Hypothalamus (tissue), 51 donors: ENCODE measurements at places on chromosomes 12 and 14.
A peak's percentile ranks its signal among the peaks of the same experiment; 100 is the strongest.

DNA sequence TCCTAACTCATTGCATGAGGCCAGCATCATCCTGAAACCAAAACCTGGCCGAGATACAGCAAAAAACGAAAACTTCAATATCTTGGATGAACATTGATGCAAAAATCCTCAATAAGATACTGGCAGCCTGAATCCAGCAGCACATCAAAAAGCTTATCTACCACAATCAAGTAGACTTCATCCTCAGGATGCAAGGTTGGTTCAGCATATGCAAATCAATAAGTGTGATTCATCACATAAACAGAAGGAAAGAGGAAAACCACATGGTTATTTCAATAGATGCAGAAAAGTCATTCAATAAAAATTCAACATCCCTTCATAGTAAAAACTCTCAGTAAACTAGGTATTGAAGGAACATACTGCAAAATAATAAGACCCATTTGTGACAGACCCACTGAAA lies 56.5 kb upstream of the PPFIA2 start:
- no peak for DNase-seq

DNA sequence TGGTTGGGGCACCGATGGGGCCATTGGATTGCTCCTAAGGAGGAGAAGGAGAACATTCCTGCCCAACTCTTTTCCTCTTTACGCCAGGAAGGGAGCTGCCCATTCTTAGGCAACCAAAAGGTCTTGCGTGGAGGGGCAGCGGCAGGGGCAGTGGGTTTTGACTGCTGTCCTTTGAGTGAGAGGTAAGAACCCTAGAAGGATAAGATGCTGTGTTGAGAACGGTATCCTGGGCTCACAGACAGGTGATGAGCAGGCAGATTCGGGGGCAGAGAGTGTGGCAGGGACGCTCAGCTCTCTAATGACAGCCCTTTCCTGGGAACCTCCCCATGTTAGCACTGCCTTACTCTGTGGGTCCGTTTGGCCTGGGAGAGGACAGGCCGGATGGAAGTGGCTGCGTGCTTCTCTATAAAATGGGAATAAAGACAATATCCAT lies 13.2 kb downstream of the LRTM2 start:
- no peak for DNase-seq

DNA sequence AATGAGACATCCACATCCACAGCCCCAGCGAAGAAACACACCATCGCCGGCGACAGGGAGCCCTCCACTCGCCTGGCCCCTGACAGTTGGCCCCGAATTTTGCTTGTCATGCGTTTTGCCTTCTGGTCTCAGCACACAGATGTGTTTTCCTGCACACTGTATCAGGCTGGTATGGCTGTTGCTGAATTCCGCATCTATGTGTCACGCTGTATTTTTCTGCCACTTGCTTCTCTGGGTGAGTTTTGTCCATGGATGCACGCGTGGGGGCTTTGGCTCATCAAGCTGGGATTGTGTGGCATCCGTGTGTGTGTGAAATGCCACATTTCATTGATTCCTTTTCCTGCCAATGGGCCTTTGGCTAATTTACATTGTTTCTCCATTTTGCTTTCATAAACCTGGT lies 26.5 kb downstream of the ARL6IP4 start:
- DNase-seq = no peak

DNA sequence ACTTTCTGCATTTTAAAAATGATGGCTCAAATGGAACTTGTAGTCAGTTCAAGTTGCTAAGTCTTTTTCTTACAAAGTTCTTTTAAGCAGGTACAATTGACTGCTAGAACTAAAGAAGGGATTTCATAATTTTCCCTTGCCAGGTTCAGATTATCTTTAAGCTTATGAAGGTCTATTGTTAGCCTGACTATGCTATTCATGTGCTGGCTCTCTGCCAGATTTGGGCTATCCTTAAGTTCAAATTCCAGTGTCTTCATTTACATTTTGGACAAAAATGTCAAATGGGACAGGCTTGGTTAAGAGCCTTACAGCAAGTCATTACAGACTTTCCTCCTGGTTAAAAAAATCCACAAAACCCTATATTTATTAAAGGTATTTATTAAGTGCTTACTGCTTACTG lies 42.3 kb downstream of the INSM2 start:
- DNase-seq = no peak

GRCh38 chr14:65550779-65551643 lies 138.5 kb downstream of the FUT8 start:
- no peak for DNase-seq

GRCh38 chr12:109827566-109828550 lies 5.3 kb downstream of the TRPV4 start:
- DNase-seq = peak; percentile 13

DNA sequence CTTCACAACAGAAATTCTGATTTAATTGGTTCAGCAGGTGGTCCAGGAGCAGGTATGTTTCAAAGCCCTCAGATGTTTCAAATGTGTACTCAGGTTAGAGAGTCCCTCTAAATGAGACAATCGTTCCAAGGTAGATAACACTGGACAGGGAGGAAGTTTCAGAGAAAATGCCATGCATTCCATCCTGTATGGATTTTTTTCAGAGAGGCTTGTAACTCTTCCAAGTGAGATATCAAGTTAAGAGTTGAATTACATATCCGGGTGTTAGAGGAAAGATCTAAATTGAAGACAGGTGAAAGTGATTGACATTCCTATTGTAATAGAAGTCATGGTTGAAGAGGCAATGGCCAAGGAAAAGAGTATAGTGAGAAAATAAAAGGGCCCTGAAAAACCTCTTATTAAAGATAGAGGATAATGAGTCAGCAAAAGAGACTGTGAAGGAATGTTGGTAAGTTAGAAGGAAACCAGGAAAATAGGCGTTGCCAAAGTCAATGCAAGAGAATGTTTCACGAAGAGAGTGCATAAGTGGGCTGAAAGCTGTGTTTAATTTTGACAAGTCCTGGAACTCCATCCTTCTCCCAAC lies 105.8 kb downstream of the BMP4 start:
- no peak for DNase-seq

DNA sequence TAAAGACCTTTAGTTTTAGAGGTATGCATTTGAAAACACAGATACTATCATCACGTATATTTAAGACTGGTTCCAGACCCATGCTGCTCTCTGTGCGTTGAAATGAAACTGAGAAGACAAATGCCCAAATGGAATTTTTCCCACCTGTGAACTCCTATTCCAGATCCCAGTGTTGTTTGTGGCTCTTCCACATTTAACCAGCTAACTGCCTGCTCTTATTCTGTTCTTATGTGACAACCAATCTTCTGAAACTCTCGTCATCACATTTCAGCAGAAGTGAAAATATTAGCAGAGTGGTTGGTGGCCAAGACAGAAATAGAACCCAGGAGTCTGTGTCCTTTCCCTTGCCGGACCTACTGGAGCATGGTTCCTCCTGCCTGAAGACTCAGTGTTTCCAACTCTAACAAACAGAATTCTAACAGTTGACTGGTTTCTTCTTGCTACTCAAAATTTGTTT lies 460.2 kb downstream of the RAD51B start:
- DNase-seq = no peak

DNA sequence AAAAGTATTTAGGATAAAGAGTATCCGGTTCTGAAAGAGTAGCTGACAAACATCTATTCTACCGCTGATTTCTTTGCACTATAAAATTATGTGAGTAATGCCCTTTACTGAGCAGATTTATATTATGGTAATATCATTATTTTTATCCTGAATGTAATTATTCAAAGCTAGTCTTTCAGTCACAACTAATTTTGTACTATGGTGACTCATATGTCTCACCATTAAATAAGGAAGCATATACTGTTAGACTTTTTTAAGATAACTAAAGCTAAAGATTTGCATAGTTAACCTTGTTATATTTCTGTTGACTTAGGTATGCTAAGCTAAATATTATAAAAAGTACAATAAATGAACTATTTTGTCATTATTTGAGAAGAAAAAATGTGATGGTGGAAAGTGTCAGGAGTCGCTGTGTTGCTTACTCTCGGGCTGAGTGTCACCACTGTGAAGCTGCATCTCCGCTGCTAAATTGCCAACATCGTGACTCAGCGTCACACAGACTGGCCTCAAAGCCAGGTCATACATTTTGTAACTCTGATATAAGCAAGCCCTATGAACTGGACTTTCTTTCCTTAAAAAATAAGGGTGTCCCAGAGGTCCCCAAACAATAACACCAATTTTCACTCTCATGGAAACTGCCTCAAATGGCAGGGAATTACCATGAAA lies 69.1 kb upstream of the SSTR1 start:
- no peak for DNase-seq

- no peak for DNase-seq
Observed at GRCh38 chr12:138898-139534, 72.4 kb downstream of the IQSEC3 start.

DNA sequence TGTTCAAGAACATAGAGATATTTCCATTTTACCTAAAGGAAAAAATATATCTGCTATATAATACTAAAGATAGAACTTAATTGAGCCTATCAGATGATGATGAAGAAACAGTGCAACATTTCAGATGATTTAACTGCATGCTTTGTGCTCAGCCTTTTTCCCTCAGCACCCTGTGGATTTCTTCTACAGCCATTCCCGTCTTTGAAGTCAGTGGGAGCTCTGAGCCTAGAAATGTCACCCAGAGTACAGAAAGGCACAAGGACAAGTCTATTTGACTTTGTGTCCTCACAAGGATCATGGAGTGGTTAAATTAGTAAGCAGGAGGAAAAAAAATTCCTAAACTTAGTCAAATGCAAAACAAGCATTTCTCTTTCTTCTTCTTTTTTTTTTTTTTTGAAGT lies 994.0 kb upstream of the FLRT2 start:
- no peak for DNase-seq

DNA sequence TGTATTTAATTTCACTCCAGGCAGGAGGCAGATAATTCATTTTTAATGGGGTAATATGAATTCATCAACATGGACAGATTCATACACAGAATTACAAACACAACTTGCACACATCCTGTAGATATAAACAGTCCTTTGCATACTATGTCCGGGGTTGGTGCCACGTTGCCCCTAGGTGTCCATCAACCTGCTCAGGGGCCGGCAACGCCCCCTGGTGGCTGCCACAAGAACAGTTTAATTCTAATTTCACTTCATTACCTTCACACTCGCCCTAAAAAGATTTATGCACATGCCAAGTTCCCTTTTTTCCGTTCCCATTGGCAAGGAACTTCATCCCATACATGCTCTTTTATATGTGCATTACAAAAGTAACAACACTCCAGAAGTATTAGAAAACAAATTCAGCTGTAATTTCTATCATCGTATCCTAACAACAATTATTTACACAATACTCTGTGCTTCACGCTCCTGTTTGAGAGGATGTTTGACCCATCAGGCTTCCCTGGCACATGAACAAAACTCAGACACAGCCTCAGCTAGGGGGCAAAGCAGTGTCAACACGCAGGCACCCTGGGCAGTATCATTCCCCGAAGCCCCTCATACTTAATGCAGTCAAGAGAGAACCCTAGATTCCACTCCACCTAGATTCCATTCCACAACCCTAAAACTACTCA lies 15.5 kb downstream of the MANSC1 start:
- DNase-seq = no peak

GRCh38 chr12:77980782-77981181 lies 150.1 kb downstream of the NAV3 start:
- no peak for DNase-seq
